ENCODE measurements at places on chromosomes 16 and 17.
A peak's percentile ranks its signal among the peaks of the same experiment; 100 is the strongest.

GRCh38 chr16:88741368-88741767 is 35.1 kb downstream of the CTU2 start:
- DNase-seq: no peak

DNA sequence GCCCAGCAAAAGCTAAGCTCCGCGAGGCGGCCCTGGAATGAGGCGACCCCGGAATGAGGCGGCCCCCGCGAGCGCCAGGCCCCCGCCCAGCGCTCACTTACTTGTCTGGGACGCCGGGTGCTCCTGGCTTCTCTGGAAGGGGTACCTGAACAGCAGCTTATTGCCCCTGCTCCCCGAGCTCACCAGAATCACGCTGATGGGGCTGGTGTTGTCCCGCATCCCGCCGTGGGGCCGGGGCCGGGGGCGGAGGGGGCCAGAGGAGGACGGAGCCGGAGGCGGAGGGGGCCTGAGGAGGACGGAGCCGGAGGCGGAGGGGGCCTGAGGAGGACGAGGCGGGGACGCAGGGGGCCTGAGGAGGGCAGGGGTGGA is 440 bp downstream of the NPRL3 start:
- peak; percentile 15 for DNase-seq

- DNase-seq: no peak
These were observed 1.3 kb upstream of the PCGF2 start for GRCh38 chr17:38749223-38750043.

- DNase-seq: no peak
These were observed 126.7 kb upstream of the FOXF1 start for GRCh38 chr16:86383488-86384262.

GRCh38 chr17:82037889-82038195 is 345 bp upstream of the DCXR start:
- no peak for DNase-seq

- DNase-seq: no peak
These were observed 139.0 kb downstream of the SNX11 start for GRCh38 chr17:48246612-48247011.

DNA sequence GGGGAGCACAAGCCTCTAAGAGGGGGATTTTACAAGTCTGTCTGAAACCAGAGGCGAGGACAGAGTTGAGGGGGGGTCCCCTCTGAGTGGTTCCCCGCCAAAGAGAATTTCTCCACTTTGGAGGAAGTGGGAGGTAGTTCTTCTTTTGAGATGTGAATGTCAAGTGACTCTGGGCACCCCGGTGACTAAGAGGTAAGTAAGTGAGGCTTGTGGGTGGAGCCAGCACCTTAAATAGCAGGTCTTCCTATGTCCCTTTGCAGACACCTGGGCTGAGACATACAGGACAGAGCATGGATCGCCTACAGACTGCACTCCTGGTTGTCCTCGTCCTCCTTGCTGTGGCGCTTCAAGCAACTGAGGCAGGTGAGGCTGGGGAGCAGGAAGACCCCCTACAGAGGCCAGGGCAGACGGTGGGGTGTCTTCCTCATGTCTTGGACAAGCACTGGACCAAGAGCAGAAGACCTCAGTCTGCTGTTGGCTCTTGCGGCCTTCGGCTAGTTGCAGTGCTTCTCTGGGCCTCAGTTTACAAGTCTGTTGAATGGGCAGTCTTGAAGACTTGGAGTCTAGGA is at the start of gene CCL22:
Gene CCL22 (plus strand): TSS at position 257 of the 569 bp plus-strand sequence. CDS start 34 bp downstream, at position 291.
- no peak for DNase-seq

DNA sequence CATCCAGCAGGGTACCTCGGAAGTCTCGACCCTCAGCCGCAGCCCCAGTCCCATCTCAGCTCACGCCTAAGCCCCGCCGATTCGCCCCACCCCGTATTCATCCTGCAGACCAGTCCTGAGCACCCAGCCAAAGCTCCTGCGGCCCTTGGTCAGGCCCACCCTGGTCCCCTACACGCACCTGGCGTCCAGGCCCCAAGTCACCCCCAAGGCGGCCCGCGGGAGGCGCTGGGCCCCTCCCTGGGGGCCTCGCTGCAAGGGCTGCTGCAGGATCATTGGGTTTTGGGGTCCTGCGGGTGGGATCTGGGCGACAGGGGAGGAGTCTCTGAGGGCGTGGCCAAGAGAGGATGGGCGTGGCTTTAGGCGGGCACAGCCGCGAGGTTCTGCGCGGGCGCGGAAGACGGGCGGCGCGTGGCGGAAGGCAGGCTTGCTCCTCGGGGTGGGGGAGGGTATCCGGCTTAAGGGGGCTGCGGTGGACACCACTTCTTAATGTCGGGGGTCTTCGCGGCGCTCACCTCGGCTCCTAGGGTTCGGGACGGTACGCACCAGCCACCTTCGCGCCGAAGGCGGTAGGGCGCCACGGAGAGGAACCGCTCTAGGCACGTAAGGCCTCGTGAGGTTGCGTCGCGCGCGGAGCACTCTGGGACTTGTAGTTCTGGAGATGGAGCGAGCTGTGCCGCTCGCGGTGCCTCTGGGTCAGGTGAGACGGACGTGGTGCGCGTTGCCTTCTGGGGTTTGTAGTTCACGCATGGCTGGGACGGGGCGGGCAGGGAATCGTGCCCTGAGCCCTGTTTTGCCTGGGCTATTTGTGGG is at the start of the genes HCFC1R1 and THOC6:
Gene HCFC1R1 (minus strand): TSS at position 274 of the 810 bp plus-strand sequence. CDS start 1 bp downstream, at position 273.
Gene THOC6 (plus strand): TSS at position 367 of the 810 bp plus-strand sequence. CDS start 292 bp downstream, at position 659.
- DNase-seq: peak; percentile 94

DNA sequence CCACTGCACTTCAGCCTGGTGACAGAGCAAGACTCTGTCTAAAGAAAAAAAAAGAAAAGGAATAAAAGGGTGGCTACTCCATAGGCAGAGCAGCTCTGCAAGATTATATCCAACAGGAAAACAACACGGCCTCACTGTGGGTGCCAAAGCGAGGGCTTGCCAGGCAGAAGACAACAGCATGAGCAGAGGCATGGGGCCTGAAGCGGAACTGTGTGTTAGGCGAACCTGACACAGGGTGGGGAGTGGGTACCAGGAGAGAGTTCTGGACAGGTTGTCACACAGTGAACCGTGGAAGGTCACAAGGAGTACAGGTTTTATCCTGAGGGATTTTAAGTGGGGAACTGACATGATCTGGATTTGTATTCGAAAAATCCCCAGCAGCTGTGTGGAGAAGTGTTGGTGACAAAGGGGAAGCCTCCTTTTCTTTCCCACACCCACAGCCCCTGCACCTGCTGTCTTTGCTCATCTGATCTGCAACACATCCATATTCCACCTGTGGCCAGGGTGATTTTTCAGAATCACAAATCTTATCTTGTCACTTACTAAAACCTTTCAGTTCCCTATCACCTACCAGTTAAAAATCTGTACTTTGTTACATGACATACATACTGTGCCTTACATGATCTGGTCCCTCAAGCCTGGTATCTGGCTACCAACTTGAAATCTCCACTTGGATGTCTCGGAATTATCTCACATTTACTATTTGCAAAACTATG is 23.2 kb upstream of the ARHGAP17 start:
- no peak for DNase-seq

- no peak for DNase-seq
These were observed 592.9 kb downstream of the MAF start for GRCh38 chr16:79007614-79008013.

- DNase-seq: no peak
These were observed 34.6 kb upstream of the PVALEF start for GRCh38 chr17:81130385-81131361.

DNA sequence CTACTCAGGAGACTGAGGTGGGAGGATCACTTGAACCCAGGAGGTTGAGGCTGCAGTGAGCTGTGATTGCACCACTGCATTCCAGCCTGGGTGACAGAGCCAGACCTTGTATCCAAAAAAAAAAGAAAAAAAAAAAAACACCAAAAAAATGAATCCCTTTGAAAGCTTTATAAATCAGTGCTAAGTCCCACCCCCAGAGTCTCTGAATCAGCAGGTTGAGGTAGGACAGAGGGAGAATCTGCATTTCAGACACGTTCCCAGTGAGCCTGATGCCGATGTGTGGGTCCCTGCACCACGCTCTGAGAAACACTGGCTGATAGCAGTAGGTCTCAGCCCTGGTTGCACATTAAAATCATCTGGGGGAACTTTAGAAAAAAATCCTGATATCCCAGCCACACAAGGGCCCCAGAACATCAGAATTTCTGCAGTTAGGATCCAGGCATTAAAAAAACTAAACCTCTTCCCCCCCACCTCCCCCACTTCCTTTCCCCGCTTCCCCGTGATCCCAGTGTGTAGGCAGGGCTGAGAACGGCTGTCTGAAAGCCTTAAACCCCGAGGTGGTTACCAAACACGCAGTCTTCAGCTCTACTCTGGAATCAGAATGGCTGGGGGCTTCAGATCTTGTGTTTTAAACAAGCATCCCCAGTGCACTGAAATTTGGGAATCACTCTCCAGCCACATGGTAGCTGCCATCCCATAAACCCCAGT is 27.3 kb upstream of the GPRC5B start:
- no peak for DNase-seq

DNA sequence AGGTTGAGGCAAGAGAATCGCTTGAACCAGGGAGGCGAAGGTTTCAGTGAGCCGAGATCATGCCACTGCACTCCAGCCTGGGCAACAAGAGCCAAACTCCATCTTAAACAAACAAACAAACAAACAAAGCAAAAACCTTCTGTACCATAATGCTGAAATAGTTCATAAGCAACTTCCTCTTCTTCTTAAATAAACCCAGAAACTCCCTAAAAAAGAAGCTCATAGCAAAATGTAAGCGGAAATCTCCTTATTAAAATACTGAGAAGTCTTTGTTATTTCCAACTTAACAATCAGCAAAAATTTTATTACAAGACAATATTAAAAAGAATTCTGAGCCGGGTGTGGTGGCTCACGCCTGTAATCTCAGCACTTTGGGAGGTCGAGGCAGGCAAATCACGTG is 82.8 kb downstream of the FBXL20 start:
- no peak for DNase-seq

- no peak for DNase-seq
These were observed 28.7 kb downstream of the CCR7 start for GRCh38 chr17:40536295-40537171.

DNA sequence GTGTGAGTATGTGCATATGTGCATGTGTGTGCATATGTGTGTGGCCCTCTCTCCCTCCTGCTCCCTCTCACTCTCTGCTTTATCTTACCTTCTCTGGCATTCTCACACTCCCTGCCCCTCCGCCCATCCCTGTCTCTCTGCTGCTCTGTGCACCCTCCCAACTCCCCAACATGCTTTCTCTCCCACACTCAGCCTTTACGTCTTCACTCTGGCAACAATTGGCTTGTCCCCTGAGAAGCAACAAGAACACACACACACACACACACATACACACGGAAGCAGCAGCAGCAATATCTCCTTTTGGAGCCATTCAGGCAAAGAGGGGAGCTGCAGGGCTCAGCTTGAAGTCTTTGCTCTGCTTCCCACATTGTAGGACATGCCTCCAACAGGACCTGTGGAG is 27.8 kb downstream of the PITPNM3 start:
- no peak for DNase-seq

DNA sequence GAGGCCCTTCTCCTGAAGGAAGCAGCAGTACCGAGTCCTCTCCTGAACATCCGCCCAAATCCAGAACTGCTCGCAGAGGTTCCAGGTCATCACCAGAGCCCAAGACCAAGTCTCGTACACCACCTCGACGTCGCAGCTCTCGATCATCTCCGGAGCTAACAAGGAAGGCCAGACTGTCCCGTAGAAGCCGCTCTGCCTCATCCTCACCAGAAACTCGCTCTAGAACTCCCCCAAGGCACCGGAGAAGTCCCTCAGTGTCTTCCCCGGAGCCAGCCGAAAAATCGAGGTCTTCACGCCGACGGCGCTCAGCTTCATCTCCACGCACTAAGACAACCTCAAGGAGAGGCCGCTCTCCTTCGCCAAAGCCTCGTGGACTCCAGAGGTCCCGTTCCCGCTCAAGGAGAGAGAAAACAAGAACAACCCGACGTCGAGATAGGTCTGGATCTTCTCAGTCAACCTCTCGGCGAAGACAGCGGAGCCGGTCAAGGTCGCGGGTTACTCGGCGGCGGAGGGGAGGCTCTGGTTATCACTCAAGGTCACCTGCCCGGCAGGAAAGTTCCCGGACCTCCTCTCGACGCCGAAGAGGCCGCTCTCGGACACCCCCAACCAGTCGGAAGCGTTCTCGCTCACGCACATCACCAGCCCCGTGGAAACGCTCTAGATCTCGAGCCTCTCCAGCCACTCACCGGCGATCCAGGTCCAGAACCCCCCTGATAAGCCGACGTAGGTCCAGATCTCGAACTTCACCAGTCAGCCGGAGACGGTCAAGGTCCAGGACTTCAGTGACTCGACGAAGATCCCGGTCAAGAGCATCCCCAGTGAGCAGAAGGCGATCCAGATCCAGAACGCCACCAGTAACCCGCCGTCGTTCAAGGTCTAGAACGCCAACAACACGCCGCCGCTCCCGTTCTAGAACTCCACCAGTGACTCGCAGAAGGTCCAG is 11.3 kb downstream of the ELOB start:
- no peak for DNase-seq
